Activated T-helper 1 cell treated with anti-CD3 and anti-CD28 coated beads, Interleukin-2, amount 50 U/mL, for 16 hours (primary cell): ENCODE measurements at places on chromosomes 3 and 15.

DNA sequence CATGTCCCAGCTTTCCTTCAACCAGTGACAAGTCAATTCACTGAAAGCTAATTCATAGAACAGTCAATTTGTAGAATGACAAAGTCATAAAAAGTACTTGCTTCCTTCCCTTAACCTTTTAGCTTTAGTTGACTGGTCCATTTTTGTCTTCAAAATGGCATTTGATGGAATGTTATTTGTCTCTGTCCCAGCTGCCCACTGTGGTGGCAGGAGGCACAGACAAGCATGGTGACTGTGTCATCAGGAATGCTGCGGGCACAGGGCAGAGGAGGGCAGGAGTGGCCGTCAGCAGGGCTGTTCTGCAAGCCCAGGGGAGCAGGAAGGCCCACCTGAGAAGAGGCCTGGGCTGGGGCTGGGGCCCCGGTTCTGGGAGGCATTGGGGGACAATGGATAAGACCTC, 10.0 kb downstream of the IQSEC1 start:
- no peak for DNase-seq

- DNase-seq: no peak
Measured at GRCh38 chr3:107870096-107870495, 220.7 kb downstream of the CD47 start.

DNA sequence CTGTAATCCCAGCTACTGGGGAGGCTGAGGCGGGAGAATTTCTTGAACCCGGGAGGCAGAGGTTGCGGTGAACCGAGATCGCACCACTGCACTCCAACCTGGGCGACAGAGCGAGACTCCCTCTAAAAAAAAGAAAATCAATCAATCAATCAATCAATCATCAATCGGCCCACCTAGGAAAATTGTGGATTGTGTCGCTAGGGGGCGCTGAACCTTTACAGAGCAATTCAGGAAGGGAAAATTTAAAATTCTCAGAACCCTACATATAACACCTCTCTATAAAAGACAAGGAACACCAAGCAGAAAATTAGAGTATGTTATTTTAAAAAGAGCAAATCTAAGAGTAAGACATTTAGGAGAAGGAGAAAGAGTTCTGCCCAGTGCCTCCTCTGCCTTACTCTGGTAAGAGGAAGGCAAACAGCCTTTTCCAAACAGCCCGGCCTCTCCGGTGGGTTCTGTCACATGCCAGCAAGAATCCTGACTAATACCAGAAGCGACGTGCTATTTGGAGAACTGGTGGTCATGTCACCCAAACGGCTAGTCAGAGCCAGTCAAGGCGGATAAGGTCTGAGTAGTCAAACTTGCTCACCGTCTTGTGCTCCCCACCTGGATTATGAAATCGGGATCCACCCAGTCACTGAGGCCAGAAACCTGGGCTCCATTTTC, 22.3 kb upstream of the SMCO1 start:
- peak; percentile 44 for DNase-seq

GRCh38 chr3:139710212-139710611, 32.4 kb upstream of the NMNAT3 start:
- DNase-seq: no peak

DNA sequence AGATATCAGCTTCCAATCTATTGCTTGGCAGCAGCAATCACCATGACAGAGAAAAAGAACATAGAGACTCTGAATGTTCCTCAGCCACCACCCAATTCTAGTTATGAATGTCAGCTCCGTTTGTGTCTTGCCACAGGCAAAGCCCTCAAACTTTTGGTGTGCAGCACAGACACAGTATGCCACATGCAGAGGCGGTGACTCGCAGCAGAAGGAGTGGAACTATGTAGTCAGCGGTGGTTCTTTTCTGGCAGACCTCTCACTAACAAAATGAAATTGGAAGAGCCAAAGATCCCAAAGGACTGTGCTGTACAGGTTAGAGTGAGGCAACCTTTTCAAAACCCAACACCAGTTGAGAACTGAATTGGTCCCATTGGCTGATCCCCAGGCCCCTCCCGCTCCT, 220.9 kb downstream of the SLC9A9 start:
- no peak for DNase-seq

- DNase-seq: no peak
Measured at GRCh38 chr3:133915685-133916658, 20.3 kb upstream of the RAB6B start.

DNA sequence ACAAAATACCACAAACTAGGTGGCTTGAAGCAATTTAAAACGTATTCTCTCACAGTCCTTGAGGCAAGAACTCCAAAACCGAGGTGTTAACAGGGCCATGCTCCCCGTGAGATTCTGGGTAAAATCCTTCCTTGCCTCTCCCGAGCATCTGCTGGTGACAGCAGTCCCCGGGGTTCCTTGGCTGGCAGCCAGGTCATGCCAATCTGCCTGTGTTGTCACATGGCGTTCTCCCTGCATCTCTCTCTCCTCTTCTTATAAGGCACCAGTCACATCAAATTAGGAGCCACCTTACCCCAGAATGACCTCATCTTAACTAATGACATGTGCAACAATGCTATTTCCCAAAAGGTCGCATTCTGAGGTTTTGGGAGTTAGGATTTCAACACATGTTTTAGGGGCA, 26.3 kb upstream of the LRRN1 start:
- no peak for DNase-seq

DNA sequence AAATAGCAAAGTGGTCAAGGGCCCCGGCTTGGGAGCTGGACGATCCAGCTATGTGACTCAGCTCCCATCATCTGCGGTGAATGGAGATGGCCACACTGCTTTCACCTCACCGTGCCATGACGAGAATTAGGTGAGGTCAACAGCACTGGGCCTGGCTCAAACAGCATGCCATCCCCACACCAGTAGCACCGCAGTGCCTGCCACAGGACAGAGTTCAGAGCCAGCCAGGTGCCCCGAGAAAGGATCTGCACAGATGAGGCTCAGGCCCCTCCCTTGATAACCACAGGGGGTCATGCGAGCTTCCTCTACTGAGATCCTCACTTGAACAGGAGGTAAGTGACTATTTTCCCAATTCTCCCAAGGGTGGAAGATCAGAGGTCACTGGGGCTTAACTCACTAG, 29.4 kb downstream of the ZXDC start:
- DNase-seq: no peak

DNA sequence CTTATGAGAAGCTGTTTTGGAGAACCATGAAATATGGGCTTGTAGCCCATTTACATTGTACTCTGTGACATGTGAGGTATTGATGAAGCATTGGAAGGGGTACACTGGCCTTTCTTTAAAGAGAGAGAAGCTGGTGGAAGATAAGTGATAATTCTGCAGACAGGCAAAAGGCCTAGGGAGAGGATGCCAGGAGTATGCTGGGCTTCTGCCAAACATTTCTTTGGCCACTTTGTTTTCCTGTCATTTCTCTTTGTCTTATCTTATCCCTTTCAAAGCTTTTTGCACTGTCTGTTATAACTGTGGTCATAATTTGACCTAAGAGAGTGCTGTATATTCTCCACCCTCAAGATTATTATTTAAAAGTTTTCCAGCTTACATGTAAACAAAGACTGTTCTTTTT, 109.6 kb upstream of the SEMA6D start:
- no peak for DNase-seq

GRCh38 chr3:153273767-153274435, 111.9 kb downstream of the RAP2B start:
- no peak for DNase-seq

DNA sequence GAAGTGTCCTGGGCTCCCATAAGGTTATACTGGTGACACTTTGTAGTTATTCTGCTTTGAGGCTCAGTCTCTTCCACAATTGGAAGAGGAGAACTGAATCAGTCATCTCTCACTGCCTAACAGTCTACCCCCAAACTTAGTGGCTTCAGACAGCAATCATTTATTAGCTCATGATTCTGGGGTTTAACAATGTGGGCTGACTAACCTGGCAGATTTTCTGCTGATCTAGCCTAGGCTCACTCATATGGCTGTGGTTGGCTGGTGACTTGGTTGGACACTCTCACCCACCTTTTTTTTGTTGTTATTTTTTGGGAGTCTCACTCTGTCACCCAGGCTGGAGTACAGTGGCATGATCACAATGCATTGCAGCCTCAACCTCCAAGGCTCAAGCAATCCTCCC, 7.1 kb downstream of the GPD1L start:
- DNase-seq: no peak

GRCh38 chr3:174633342-174633741, 225.8 kb upstream of the NAALADL2 start:
- no peak for DNase-seq

DNA sequence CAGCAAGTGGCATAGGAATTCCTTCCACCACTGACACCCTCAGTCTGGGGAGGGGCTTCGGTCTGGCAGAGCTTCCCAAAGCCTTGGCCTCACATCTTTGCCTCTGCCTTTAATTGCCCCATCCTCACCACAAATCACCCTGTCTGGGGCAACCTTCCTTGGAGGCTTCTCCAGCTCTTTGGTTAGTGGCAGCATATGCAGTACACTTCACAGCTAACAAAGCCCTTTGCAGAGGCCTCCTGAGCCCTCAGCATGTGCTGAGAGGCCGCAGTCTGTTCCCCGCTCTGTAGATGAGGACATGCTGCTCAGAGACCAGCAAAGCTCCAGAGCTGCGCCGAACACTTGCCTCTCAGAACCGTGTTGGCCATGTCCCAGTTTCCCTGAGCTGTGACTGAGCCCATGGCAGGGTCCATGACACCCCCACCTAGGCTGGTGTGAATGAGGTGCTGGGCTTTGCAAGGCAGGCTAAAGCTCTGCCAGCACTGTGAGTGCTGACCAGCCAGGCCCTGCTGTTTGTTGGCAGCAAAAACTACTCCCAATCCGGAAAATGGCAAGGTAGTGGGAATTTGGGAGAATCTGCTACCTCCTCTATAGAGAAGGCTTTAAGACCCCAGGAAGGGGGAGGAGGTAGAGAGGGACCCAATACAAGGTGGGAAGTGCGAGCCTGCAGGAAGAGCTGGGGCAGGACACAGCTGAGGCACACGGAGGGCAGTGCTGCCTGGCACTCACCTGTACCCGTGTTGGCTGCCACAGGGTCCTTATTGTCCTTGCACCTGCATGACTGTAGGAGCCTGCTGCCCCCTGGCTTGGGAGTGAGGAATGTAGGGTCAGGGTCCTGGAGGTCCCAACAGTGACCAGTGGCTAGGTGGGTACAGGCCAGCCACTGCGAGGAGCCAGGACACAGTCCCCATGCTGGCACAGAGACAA, 8.4 kb upstream of the KLF15 start:
- no peak for DNase-seq

DNA sequence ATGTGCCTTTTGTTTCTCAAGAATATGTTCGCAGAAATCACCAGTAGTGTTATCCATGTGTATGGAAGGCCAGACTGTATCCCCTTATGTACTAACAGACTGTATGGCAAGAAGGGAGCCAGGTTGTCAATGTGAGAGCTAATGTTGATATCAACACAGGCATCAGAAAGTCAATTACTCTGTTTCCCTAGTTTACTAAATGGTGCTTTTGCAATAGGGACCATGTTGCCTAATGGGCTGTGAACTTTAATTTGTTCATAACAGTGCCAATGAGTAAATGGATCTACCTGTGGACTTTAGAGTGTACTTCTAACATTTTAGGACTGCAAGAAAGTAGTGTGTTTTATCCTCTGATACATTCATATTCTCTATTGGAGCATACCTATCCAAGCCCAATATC, 431.8 kb upstream of the TPRG1 start:
- no peak for DNase-seq

DNA sequence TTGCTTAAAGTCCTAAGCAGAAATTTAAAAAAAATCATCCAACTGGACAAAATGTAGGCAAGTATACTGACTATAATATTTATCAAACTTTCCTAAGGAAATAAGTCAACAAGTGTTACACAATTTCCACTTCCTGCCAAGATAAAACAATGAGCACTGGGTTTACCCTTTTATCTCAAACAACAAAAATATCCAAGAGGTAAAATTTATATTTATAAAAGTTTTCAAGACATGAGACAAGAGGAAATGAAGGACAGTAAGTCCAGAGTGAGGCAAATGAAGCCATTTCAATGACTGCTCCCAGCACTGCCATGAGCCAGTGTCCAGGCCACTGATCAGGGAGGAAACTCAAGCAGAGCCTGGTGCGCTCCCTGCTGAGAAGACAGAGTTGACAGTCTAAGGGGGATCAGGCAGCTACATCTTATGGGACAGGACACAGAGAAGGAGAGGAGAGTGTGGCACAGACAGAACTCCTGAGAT, 439.4 kb downstream of the RAP2B start:
- DNase-seq: no peak

GRCh38 chr15:67080900-67081431, 15.6 kb downstream of the SMAD3 start:
- DNase-seq: peak; percentile 48

- DNase-seq: no peak
Measured at GRCh38 chr3:23806534-23807423, 1.0 kb downstream of the UBE2E1 start.

GRCh38 chr3:134606033-134607025, 44.5 kb downstream of the KY start:
- no peak for DNase-seq

DNA sequence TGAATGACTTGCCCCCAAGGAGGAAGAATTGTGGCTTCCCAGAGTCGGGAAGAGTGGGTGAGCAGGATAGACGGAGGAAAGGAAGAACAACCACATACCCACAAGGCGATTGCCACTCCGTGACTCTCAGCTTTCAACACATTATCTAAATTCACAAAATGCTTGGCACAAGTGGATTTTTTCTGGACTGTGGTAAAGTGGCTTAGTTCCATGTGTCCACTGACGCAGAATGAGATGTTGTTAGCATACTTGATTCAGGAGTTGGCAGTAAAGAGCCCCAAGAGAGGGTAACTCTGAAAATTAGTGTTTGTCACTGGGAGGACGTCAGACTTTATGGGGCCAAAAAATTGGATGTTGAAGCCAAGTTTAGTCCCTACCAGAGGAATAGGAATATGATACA, 198.8 kb upstream of the CTNNB1 start:
- DNase-seq: no peak

DNA sequence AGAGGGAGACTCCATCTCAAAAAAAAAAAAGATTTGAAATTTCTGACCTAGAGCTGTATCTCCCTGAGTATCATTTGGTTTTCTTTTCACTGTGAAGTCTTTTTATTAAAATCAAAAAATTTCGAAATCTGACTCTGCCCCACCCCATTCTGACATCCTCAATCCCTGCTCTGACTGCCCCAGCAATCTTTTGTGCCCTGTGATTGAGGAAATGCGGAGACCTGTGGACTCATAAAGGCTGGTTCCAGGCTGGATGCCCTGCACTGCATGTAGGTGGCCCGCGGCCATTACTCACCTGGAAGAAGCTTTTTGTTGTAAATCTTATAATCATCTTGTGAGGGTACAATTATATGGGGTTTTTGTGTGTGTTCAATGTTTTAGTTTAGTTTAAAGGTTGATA, 147.3 kb upstream of the SEMA6D start:
- DNase-seq: no peak

GRCh38 chr3:14471690-14472089, 68.5 kb downstream of the GRIP2 start:
- DNase-seq: no peak

- no peak for DNase-seq
Measured at GRCh38 chr3:123037015-123037375, 9.4 kb upstream of the SEMA5B start.

DNA sequence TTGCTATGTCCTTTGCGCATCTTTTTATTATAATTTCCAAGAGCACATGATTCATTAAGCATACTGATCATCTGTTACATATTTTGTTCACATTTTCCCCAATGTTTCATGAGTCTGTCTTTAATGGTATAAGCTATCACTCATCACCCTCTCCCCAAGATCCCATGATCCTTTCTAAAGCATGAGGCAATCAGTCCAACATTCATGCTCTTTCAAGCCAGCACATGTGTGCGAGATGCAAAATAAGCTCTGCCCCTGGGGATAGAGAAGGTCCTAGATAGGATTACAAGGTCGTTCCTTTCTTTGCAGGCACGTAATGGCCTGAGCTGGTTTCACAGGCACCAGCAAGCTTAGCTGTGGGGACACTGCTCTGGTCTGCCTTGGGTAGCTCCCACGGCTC, 32.2 kb upstream of the B3GNT5 start:
- DNase-seq: no peak
